WTC11 (cell line): ENCODE measurements at places on chromosomes 12 and 14. TPM values are rescaled to one million over a fixed set of nuclear protein-coding genes. Genes with fewer than 3 reads are reported as not detected.
A peak's percentile ranks its signal among the peaks of the same experiment; 100 is the strongest.

The TAS2R14 gene
- 1.1 to 1.3 TPM (median 1.1 TPM) in 3 replicates for total RNA-seq

The SERPINA1 gene
- 5.1 to 7.2 TPM (median 6.8 TPM) in 3 replicates for total RNA-seq

The PSMD9 gene
- 35.3 to 36.4 TPM (median 36.2 TPM) in 3 replicates for total RNA-seq

The GLIPR1L2 gene
- total RNA-seq: 0.30 to 0.32 TPM in 2 of 3 replicates, not detected in the other

GRCh38 chr12:121128908-121129810 lies 3.5 kb upstream of the P2RX7 start:
- DNase-seq: peak; percentile 52

DNA sequence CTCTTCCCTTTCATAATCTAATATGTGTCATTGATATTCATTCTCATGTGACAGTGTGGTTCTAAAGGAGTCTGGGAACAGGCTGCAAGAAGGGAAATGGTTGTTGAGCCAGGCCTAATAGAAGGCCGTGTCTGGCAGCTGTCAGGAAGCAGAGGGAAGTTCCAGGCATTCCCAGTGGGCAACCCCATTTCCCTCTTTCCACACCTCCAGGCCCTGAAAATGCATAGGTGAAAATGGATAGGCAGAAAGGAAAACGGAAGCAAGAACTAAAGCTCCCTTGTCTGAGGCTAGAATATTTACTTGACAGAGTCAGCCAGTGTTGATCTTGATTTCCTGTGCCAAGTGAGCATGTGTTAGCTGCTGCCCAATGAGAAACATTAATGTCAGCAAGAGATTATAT lies 97.7 kb downstream of the PPM1A start:
- no peak for DNase-seq

GRCh38 chr14:36653962-36654793 lies 7.5 kb upstream of the PAX9 start:
- DNase-seq: peak; percentile 63

GRCh38 chr12:87784350-87784749 lies 244.9 kb downstream of the C12orf50 start:
- no peak for DNase-seq

DNA sequence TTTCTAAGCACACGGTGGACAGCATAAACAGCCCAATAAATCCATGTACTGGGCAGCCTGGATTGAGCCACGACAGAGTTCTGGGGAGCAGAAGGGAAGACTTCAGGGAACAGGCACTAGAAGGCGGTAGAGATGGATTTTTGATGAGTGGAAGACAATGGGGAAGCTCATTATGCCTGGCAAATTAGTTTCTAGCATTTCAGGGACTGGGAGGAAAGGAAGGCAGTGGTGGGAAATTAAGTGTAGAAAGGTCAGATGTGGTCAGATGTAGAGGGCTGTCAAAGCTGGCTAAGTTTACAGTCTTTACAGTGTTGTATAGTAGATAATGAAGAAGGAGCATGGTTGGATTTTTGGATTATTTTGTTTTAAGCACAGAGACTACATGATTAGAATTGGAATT lies 9.2 kb downstream of the EGLN3 start:
- no peak for DNase-seq

- DNase-seq: no peak
Observed at GRCh38 chr12:6332459-6332858, 9.4 kb downstream of the TNFRSF1A start.
